ENCODE measurements at places on chromosomes 16 and 17.
A peak's percentile ranks its signal among the peaks of the same experiment; 100 is the strongest.

GRCh38 chr17:47324224-47325020 is 667 bp downstream of the EFCAB13 start:
- no peak for DNase-seq

GRCh38 chr17:51820252-51820651 is 338.3 kb downstream of the CA10 start:
- DNase-seq = no peak

GRCh38 chr17:76542984-76543383 is 3.1 kb downstream of the PRCD start:
- DNase-seq = no peak

DNA sequence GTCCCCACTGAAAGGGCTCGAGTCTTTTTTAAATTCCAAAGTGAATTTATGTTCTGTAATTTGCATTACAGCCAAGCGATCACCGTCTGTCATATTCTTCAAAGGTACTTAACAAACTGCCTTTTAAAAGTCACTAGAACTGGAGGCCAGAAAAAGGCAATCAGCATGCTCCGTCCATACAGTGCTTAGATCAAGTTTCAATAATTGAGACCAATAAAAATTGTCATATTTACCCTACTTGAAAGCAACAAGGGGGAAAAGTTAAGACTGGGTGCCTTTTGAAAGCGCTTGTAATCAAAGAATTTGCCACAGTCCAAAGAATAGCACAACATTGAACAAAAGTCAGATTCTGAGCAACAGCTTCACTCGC is 9.0 kb upstream of the ZFHX3 start:
- DNase-seq = no peak

GRCh38 chr17:58136669-58137279 is 11.4 kb upstream of the OR4D1 start:
- DNase-seq = no peak

DNA sequence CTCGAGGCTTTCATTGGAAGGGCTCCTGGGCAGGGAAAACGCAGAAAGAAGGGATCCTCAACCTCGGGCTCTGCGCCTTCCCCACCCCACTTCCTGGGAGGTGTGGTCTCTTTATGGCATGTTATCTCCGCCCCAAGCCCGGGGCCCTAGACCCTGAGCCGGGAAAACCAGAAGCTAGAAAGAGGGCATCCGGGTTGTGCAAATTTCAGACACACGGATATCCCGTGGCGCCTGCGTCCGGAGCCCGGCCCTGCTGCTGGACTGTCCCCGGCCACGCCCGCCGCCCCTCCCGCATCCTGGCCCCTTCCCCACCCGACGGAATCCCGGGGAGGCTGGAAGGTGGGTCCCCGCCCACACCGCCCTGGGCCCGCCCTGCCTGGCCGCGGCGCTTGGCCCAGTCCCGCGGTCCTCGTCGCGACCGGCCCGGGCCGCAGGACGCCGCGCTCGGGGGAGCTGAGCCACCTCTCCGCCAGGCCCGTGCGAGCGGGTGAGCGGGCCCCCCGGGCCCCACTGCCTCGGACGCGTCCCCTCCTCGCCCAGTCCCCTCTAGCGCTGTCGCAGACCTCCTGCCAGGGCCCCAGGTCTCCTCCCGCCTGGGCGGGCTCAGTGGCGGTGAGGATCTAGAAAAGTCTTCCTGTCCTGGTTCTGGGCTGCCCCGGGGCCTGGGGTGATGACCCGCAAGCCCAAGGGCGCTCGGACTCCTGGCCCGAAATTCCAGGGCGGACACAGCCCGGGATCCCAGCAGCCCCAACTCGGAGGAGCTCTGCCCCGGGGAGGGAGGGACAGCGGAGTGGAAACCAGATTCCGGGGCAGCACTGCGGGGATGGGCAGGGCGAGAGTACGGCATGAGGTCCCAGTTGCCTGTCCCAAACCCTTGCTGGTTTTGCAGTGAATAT is at the start of gene SLC16A5:
Gene SLC16A5 (plus strand): TSS at position 397 of the 896 bp plus-strand sequence. CDS start 5,683 bp downstream, outside the sequence.
- peak; percentile 95 for DNase-seq

DNA sequence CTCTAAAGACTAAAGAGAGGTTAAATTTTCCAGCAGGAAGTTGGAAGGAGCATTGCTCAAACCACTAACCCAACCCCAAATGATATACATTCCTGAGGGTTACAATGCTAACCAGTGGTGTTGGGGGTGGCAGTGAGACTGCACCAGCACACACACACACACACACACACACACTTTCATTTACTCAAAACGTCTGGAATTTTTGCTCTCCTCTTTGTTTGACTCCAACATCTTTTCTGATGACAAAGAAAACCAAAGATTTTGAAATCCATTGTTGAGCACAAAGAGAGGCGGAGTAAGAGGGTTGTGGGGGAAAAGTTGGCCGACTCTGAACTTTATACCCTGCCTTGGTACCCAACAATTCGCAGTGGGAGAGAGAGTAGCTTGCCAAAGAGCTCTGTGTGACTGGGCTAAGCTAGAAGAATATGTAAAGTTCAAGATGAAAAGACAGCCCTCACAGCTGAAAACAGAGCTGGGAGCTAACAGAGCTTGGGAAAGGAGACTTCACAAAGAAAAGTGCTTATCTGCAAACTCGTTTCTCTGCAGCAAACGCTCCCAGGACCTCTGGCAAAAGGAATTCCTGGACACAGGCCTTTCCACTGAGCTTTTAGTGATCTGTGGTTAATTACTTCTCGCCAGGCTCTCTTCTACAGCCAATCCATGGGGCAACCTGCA is 426.0 kb upstream of the CDH11 start:
- no peak for DNase-seq

DNA sequence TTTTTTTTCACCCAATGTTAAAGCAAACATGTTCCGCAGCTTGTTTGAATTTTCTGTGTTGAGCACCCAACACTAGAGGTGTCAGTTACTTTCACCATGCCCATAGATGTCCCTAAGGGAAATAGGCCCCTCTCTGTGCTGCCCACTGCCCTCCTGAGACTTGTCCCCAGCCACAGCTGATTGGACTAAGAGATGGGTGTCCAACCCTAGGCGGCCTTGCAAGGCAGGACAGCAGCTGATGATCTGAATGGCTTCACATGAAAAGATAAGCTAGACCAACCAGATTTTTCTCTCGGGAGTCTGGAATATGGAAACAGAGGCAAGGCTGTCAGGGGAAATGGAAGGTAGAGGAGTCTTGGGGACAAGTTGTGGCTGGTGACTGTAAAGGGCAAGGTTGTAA is 6.1 kb upstream of the CALB2 start:
- DNase-seq = no peak

DNA sequence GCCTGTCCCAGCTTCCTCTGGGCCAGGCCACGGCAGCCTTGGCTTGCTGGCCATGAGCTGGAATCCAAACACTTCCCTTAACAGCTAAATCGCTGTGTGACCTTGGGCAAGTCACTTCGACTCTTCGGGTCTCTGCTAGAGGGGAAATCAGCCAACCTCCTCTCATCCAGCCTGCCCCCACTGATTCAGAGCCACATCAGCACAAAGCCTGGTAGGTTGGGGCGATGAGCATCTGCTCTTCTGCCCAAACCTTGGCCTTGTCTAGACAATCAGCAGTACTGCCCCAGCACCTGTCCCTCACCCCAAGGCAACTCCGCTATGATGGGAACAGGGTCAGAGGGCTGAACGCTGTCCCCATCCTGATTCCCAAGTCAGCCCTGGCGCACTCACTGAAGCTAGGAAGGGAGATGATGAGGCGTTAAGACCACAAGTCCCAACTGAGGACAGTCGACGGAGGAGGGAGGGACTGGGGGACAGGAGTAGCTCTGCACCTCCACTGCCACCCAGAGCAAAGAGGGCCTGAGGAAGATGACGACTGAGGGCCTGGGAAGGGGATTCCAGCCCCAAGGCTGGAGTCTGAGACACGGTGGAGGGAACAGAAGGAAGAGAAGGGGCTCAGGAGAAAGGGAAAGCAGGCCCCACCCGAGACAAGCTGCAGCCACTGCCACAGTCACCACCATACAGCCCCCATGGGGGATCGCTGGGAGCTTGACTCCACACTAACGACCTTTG is 1.3 kb downstream of the CLUH start:
- DNase-seq = no peak

DNA sequence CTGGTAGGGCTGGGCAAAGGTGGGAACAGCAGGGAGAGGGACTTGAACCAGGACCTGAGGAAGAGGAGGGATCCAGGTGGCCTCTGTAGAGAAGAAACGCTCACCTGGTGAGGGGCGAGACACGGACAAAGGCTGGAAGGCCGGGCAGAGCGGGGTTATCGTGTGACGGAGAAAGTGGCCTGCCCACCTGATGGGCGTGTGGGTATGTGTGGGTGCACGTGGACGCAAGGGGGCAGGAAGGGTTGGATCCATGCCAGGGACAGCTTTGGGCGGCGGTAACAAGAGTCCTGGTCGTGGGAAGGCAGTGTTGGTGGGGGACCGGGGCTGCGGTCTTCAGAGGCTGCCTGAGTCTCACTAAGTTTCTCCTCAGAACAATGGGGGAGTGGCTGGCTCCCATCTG is 104.1 kb upstream of the GSE1 start:
- DNase-seq = no peak

- no peak for DNase-seq
Observed at GRCh38 chr16:2827831-2828520, 2.1 kb upstream of the ZG16B start.

DNA sequence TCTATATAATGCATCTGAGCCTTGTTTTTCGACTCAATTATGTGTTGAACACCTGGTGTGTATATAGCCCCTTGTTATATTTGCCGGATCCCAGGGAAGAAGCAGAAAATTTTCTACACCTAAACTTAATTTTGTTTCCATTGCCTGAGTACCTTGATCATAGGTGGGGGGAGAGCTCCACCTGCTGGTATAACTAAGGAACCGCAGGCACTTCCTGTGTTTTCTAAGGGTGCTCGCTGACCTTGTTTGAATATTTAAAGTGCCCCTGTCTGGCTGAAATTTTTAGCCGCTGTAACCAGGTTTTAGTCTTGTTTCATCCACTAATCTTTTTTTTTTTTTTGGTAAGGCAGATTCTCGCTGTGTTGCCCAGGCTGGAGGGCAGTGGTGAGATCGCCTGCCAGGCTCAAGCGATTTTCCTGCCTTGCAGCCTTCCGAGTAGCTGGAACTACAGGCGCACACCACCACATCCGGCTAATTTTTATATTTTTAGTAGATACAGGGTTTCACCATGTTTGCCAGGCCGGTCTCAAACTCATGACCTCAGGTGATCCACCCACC is 6.5 kb upstream of the NUBP1 start:
- DNase-seq = peak; percentile 75

GRCh38 chr17:15321556-15322251 is 19.7 kb downstream of the TEKT3 start:
- no peak for DNase-seq

DNA sequence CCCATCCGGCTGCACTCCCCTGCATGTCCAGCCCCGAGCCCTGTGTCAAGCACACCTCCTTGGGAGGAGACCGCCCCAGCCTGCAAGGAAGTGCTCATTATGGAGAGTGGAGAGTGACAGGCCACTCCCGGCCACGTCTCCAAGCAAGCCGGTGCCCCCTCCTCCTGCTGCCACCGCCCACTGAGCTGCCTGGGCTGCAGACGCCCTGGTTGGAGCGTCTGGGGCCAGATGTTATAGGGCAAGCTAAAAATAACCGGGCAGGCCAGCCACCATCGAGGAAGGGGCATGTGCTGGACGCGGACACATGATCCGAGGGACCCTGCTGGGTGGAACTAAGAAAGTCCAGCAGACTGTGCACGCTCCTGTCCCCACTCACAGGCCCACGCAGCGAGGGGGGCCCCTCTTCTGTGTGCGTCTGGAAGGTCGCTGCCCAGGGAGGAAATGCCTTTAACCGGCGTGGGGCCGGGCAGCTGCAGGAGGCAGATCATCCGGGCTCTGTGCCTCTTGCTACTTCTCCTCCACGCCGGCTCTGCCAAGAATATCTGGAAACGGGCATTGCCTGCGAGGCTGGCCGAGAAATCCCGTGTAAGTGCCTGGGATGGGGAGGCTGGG is at the start of gene WFDC1:
Gene WFDC1 (plus strand): TSS at position 348 of the 612 bp plus-strand sequence. CDS start 94 bp downstream, at position 442.
- DNase-seq = no peak

- DNase-seq = no peak
Observed at GRCh38 chr17:29215717-29216116, 30.9 kb upstream of the CRYBA1 start.

DNA sequence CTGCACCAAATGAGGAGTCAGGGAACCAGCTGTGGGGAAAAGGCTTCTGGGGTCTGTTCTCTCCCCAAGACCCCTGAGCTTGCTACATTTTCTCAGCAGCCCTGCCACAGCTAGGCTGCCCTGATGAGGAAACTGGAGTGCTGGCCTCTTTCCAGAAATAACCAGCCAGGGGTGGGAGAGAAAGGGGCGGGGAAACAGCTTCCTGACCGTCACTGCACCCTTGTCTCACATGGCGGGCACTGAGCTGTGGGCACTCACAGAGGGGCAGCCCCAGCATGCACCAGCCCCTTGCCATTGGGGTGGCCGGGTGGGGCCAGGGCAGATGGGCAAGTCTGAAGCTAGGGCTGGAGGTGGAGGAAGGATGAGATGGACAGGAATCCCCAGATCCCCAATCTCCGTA is 2.9 kb downstream of the SRL start:
- no peak for DNase-seq

DNA sequence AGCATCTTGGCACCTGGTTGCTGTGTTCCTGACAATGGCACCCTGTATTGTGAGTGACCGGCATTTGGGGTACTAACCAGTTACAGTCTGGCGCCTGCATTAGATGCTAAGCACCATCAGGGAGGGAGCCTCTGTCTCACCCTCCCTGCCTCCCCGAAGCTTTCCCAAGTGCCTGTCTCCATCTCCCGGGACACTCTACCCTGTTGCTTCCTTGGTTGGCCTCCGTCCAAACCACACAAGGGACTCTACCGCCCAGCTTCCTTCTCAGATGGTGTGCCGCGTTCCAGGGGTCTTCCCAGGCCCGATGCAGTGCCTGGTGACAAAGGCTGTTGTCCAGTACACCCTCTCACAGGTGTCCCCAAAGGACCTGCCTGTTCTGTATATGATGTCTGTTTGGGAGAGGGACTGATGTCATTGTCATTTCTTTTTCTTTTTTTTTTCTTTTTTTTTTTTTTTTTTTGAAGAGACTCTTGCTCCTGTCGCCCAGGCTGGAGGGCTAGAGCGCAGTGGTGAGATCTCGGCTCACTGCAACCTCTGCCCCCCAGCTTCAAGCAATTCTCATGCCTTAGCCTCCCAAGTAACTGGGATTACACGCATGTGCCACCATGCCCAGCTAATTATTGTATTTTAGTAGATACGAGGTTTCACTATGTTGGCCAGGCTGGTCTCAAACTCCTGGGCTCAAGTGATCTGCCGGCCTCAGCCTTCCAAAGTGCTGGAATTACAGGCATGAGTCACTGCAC is 6.7 kb downstream of the SNN start:
- no peak for DNase-seq

GRCh38 chr16:87198328-87198832 is 118.8 kb downstream of the C16orf95 start:
- DNase-seq = no peak

DNA sequence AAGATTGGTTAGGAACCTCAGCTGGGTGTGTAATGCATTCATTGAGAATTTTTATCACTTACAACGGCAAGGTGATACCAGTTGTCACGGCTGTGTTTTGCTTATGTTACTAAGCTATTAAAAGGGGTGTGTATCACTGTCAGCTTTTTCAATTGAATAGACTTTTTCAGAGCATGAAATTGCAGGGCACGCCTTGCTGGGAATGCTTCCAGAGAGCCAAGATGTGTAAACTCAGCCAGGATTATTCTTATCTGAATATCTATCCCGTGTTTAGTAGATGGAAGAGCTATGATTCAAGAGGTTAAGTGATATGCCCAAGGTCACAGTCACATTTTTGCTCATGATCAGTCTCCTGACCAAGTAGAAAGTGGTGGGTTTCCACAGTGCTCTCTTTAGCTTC is 6.6 kb upstream of the TEKT3 start:
- peak; percentile 23 for DNase-seq
